Mesothelial cell of epicardium (in vitro differentiated cells): ENCODE measurements at places on chromosomes 1 and 21. TPM values are rescaled to one million over a fixed set of nuclear protein-coding genes. Genes with fewer than 3 reads are reported as not detected.

The HES5 gene
- not detected in 3 replicates for total RNA-seq

The NBPF6 gene
- not detected in 3 replicates for total RNA-seq

The RNF207 gene
- total RNA-seq, result 467 to 481 TPM (median 477 TPM) in 3 replicates

The PODN gene
- 4.5 to 4.6 TPM (median 4.6 TPM) in 3 replicates for total RNA-seq

- no peak for DNase-seq
Observed at GRCh38 chr1:20936621-20937020, 149.5 kb upstream of the HP1BP3 start.

DNA sequence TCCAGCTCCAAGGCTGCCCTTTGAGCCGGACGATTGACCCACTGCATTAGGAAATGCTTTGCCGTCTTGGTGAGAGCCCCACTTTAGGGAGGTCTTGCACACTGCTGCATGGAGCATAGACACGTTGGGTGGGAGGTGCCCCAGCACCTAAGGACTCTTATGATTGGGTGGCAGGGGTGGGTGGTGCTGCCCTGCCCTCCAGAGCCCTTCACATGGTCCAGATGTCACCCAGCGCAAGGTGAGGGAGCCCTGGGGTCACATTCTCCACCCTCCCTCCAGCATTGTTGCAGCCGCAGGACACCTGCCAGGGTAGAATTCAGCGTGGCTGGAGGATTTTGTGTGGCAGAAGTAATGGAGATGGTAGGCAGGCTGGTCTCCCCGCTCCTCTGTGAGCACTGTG is 137.4 kb upstream of the COL6A1 start:
- DNase-seq, result no peak

GRCh38 chr1:186514367-186514766 is 53.5 kb upstream of the PDC start:
- DNase-seq, result no peak
